ENCODE measurements at places on chromosomes 12 and 14. TPM values are rescaled to one million over a fixed set of nuclear protein-coding genes. Genes with fewer than 3 reads are reported as not detected.

DNA sequence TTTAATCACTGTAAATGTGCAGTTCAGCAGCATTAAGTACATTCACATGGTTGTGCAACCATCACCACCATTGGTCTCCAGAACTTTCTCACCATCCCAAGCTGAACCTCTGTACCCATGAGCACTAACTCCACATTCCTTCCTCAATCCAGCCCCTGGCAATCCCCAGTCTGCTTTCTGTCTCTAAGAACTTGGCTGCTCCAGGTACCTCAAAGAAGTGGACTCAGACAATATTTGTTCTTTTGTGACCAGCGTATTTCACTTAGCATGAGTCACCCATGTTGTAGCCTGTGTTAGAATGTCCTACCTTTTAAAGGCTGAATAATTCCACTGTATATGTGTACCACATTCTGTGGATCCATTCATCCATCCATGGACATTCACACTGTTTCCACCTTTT lies 64.6 kb downstream of the SLC24A4 start:
- no peaks in the 10 kb centered on the region for H3K36me3 ChIP-seq
- DNase-seq, result no peak
- no peaks in the 10 kb centered on the region for H3K4me1 ChIP-seq
- no peak overlapping the region for H3K4me3 ChIP-seq

- no peaks in the 10 kb centered on the region for H3K4me1 ChIP-seq
- no peaks in the 10 kb centered on the region for H3K27me3 ChIP-seq
- no peak for DNase-seq
Observed at GRCh38 chr12:68410018-68410660, 78.0 kb upstream of the MDM1 start.

MBIP gene
- total RNA-seq, result 27.8 TPM

DNA sequence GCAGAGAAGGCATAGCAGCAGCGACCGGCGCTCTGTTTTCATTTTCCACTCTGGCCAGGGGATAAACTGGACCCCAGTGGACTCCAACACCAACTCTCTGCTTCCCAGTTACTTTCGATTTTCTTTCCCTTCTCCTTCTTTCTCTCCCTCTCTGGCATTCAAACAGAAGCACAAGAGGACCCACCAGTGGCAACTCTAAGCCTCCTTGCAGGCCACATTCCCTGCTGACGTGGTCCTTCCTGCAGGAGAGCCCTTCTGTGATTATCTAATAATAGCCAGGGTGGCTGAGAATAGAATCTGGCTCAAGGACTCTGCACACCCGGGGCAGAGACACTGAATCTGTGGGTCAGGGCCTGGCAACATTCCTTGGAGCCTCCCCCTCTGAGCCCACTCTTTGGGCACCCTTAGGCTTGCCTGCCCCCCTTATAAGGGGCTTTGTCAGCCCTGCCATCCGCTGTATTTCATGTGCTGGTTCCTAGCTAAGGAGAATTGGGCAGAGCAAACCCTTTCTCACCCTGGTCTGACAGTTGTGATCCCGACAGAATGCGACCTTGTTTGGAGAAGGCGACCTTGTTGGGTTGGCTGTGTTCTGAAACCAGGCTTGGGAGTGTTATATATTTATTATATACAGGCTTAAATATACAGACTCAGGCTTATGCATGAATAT lies 8.2 kb upstream of the HOXC6 start:
- no peaks in the 10 kb centered on the region for H3K27me3 ChIP-seq
- no peak for DNase-seq
- peak overlapping the region; percentile 4 for H3K27ac ChIP-seq
- H3K4me1 ChIP-seq, result peaks cover 19% of the 10 kb centered on the region
- no peaks in the 10 kb centered on the region for H3K36me3 ChIP-seq
- H3K4me3 ChIP-seq, result no peak overlapping the region

DNA sequence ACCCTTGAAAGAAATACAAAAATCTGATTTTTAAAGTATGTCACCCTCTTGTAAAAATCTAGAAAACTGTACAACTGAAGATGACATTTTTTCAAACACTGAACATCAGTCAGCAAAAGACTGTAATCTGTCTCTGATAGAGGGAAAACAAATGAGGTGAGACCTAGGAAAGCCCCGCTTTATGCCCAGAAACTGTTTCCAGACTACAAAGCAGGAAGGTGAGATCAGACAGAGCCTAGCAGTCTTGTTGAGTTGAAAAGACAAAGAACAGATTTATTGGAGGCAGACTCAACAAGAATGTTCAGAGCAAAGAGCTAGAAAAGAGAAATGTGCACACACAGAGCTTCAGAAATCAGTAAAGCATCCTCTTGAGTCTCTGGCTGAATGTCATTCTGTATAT lies 873.6 kb downstream of the LRFN5 start:
- no peaks in the 10 kb centered on the region for H3K36me3 ChIP-seq
- DNase-seq, result no peak
- no peaks in the 10 kb centered on the region for H3K4me1 ChIP-seq
- H3K27me3 ChIP-seq, result no peaks in the 10 kb centered on the region
- no peak overlapping the region for H3K27ac ChIP-seq

DNA sequence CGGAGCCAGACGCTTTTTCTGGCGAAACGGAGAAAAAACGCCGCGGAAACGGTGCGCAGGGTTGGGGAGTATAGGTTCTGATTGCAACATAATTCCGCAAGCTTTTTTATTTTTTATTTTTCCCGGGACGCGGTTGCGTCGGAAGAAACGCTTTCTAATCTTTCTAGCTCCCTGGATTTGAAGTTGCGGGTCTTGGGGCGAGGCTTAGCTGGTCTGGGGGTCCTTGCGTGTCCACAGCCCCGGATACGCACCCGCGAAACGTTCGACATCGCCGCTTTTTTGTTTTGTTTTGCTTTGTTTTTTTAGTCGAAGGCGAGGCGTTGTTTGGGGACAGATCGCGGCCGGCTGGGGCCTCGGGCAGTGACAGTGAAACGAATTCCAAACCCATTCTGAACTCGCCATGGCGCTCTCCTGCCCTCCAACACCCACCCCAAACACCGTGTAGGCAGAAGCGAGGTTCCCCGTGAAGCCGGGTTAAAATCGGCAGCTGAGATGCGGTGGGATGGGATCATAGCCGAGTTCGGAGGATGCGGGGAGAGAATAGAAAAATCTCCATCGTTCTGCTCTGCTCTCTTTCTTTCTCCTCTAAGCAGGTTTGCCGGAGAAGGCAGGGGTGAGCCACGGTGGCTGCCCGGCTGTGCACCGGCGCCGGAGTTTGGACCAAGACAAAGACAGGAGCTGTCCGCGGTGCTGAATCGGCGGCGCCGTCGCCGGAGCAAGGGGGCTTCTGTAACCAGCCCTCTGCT lies 8.1 kb upstream of the LHX5 start:
- no peak overlapping the region for H3K27ac ChIP-seq
- no peak for DNase-seq
- no peak overlapping the region for H3K4me3 ChIP-seq

GRCh38 chr12:113932381-113933196 lies 33.5 kb downstream of the RBM19 start:
- H3K36me3 ChIP-seq, result no peaks in the 10 kb centered on the region
- no peak for DNase-seq
- no peaks in the 10 kb centered on the region for H3K4me1 ChIP-seq
- H3K27me3 ChIP-seq, result no peaks in the 10 kb centered on the region
- H3K4me3 ChIP-seq, result no peak overlapping the region

All from Caco-2 (cell line).